ENCODE measurements at places on chromosomes 13 and 19.

- DNase-seq: peak; percentile 35
Observed at GRCh38 chr13:91647361-91647990, 249.1 kb downstream of the GPC5 start.

- no peak for DNase-seq
Observed at GRCh38 chr13:77827332-77827731, 91.3 kb downstream of the EDNRB start.

DNA sequence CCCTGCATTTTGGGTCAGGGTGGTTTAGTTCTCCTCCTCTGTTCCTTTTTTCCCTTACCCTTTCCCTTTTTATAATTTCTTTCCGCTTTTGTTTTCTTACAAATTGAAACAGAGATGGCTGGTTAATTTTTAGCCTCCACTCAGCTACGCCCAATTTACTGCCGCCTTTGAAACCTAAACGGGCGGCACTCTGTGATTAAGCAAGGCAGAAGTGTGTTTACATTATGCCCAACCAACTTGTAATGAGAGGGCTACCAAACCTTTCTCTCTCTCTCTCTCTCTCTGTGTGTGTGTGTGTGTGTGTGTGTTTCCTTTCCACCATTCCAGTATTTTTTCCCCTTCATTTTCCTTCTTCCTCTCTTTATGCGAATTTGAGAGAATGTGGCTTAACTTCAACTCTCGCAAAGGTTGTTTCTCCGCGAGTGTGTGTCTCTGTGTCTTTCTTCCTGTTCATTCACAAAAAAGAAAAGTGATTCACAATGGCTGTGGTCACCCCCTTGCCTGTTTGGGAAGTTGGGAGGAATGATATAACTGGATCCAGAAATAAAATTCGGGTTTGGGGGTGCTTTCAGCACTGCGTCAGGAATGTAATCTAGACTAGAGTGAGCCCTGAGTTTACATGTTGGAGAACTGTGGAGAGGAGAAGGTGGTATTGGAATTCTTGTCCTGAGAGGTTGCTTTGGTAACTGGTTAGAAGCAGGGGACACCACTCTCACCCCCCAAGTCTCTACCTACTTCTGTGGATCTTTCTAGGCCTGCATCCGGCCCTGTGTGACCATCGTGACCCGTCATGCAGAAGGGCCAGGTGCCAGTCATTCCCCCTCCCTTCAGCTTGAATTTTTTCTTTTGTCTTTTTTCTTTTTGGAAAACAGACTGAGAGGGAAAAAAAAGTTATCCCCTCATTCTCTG, 31.4 kb downstream of the NFIX start:
- DNase-seq: no peak

DNA sequence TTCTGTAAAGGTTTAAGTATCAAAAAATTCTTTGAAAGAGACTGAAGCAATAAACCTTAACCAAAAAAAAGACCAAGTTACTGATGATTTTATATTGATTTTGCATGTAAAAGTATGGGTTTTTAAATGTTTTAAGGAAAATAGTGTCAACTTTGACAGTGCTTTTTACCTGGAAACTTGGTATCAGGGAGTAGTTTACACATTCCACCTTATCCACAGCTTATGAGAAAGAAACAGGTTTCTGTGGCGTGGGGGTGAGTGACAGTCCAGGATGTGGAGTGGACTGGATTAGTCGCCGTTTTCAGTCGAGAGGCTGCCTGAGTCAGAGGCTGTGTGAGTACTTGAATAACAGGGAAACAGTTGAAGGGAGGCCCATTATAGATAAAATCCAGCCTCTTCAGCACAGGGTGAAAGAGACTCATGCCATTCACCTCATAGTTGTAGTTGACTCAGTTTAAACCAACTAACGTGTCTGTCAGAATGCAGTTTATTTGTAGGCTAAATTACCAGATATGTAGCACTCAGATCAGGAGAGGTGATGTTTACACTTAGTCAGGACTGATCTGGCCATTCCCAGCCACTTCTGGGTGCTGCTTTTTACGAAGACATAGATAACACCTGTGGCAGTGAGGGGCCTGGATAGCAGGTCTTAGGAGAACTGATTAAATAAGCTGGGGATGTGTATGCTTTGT, 595 bp upstream of the GPR183 start:
- no peak for DNase-seq

DNA sequence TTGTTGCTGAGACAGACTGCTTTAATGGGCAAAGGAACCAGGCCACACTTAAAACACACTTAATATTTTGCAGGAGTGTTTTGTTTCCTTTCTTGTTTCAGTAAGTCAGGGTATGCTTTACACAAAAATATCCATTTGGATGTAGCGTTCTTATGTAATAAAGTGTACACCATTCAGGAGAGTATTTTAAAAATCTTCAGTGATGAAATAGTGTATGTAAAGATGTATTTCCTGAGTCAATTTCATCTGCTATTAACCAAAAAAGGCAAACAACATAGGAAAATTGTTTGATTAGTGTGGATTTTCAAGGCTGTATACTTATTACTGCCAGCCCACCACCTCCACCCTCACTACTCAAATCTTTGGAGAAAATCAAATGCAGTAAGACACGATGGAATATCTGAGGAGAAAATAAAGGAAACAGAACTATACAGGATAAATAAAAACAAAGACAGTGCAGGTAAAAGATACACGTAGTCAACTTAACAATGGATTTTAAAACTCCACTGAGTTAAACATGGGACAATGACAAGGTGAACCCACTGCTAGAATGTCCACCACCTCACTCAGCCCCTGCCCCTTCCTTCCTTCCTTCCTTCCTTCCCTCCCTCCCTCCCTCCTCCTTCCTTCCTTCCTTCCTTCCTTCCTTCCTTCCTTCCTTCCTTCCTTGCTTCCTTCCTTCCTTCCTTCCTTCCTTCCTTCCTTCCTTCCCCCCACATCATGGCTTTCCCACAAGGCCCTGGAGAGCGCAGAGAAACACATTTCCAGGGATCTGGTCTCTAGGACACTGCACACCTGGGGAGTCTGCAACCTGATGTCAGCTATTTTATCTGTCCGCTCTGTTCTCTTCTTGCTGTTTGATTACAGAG, 360.3 kb downstream of the IRS2 start:
- DNase-seq: no peak

DNA sequence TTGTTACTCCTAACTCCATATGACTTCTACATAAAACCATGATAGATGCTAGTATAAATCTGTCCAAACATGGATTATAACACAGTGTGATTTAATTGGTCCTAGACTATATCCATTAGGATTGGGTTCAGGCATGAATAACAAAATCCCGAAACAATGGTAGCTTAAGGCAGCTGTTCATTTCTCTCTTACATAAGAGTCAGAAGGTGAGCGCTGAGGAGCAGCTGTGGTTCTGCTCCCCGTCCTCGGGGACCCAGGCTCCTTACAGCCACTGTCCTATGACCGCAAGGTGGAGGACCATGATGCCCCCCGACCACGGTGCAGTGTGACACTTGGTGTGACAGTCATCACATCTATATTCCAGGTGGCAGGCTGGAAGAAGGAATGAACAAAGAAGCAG, 145.8 kb downstream of the SLC7A1 start:
- DNase-seq: no peak

- no peak for DNase-seq
Observed at GRCh38 chr13:107066355-107066754, 498.4 kb upstream of the ARGLU1 start.

DNA sequence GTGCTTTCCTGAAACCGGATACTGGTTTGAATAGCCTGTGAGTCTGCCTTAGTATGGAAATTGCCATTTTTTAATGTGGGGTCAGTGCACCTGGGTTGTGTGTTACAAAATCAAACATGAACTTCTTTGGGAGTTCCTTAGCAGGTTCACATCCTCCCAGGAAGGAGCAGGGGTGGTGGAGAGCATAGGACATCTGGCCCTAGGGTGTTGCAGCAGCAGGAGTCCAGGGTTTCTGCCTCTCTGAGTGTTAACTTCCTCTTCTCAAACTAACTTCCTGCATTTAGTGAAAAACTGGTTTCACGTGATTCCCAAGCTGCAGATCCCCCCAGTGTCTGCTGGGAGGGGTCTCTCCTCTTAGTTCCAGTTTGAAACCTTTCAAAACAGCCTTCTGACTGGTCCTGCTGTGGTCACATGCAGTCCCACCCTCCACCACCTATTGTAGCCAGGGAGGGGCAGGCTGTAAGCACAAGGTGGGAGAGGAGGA, 7.2 kb downstream of the RNASEH2B start:
- no peak for DNase-seq

- DNase-seq: no peak
Observed at GRCh38 chr13:50577806-50578205, 265.7 kb downstream of the DLEU7 start.

DNA sequence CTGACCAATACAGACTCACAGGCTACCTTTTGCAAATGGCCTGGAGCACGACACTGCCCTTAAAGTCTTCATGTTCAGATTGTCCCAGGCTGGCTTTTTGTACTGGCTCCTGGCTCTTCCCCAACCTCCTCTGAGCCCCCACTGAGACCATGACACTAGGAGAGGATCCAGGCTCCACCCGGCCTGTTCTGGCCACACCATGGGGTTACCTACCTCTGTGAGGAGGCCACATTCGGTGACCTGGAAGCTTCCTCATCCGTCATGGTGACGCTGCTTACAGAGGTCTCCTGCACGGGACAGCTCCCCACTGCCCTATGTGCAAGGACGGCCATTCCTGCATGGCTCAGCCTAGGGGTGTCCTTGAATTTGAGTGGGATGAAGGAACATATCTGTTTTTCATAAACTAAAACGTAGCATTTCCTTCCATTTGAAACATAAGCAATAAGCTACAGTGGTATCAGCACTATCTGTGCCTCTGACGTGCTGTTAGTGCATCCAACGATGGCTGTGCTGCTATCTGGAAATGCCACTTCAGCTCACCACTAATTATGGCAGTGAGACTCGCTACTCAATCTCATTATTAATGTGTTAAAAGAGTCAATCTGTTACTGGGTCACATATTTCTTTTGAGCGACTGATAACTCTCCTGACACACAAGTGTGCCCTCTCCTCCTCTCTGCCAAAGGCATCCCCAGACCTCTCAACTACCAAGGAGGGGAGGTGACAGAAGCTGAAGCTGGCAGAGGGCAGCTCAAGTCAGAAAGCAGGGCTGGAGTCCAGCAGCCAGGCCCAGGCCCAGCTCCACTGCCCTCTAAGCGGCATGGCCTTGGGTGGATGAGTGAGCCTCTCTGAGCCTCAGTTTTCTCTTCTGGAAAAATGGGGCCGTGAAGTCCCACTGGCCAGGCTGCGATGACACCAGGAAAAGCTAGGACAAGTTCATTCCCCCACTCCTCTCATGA, 29.6 kb downstream of the ELL start:
- no peak for DNase-seq

- DNase-seq: no peak
Observed at GRCh38 chr13:59543418-59543817, 620.3 kb downstream of the DIAPH3 start.

DNA sequence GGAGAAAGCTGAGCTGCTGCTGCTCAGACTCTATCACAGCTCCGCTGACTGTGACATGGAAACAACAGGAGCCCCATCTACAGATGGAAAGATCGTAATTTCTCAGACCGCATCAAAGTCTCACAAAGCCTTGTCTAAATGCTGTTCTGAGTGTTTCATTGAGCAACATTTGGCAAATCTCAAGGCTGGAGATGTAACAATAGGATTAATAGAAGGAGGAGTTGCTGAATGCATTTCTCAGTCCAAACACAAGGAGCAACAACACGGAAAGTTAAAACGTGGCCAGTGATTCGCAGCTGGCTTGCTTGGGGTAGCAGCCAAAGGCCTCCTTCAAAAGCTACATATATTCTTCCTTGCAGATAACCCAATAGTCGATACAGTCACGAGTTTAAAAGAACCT, 55.7 kb downstream of the MRPL57 start:
- no peak for DNase-seq

DNA sequence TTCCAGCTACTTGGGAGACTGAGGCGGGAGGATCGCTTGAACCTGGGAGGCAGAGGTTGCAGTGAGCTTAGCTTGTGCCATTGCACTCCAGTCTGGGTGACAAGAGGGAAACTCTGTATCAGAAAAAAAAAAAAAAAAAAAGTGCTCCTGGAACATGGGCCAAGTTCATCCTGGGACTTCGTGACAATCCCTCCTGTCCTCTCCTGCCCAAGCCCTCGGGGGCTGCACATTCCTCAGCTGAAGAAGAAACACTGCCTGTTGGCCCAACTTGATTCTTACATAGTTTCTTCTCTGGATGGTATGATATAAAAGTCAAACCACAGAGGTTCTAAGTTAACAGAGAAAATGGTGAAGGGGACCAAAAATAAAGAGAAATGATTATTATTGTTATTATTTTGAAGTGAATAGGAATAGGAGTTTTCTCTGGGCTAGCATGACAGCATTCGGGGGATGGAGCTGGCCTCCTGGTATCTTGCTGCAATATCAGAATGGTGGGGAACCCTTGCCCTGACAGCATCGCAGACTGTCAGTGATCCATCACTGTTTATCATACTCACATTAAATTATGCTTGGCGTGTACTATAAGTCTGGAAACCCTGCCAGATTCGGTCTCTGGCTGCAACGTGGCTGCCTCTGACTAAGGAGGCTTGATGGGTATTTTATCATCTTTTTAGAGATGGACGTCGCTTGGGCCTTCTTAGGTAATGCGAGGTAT, 113.7 kb upstream of the OXGR1 start:
- peak; percentile 53 for DNase-seq

DNA sequence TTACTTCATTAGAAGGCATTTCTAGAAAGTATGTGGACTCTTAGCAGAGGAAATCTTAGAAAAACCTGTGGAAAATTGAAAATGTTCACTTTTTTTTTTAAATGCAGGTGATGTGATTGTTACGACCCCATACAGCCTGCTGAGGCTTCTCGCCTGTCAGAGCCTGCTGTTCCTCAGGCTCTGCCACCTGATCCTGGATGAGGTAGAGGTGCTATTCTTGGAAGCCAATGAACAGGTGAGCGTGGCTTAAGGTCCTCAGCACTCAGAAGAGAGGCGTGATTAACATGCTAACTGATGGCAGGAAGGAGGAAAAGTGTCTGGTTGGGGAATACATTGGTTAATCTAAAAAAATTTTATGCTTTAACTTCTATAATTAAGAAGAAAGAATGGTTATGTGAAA, 71.4 kb downstream of the SLC7A9 start:
- DNase-seq: no peak

GRCh38 chr13:44726778-44727177, 150.6 kb upstream of the TSC22D1 start:
- DNase-seq: no peak

DNA sequence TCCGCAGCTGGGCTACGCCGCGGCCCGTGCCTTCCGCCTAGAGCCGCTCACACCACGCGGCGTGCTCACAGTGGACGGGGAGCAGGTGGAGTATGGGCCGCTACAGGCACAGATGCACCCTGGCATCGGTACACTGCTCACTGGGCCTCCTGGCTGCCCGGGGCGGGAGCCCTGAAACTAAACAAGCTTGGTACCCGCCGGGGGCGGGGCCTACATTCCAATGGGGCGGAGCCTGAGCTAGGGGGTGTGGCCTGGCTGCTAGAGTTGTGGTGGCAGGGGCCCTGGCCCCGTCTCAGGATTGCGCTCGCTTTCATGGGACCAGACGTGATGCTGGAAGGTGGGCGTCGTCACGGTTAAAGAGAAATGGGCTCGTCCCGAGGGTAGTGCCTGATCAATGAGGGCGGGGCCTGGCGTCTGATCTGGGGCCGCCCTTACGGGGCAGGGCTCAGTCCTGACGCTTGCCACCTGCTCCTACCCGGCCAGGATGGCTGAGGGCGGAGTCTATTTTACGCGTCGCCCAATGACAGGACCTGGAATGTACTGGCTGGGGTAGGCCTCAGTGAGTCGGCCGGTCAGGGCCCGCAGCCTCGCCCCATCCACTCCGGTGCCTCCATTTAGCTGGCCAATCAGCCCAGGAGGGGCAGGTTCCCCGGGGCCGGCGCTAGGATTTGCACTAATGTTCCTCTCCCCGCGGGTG, 7.4 kb downstream of the DBP start:
- DNase-seq: no peak

- DNase-seq: no peak
Observed at GRCh38 chr19:21593502-21593901, 88.1 kb downstream of the ZNF429 start.

- no peak for DNase-seq
Observed at GRCh38 chr13:67101730-67102467, 128.2 kb downstream of the PCDH9 start.

Measured in SK-N-DZ (cell line).